ENCODE measurements at places on chromosomes 2 and 18. TPM values are rescaled to one million over a fixed set of nuclear protein-coding genes. Genes with fewer than 3 reads are reported as not detected.

- DNase-seq = no peak
Measured at GRCh38 chr2:137420744-137421143, 543.5 kb upstream of the HNMT start.

- no peak for DNase-seq
Measured at GRCh38 chr18:2900684-2901422, 54.0 kb downstream of the EMILIN2 start.

ZNF396 gene
- 3.3 TPM for total RNA-seq

DTNA gene
- 53.4 TPM for total RNA-seq
